ENCODE measurements at places on chromosomes 16 and 17.
A peak's percentile ranks its signal among the peaks of the same experiment; 100 is the strongest.

GRCh38 chr16:19760356-19761060 is 42.4 kb downstream of the IQCK start:
- no peak for DNase-seq

GRCh38 chr17:19538095-19539039 is 4.7 kb downstream of the SLC47A1 start:
- peak; percentile 42 for DNase-seq

GRCh38 chr17:19537111-19537510 is 3.5 kb downstream of the SLC47A1 start:
- DNase-seq: no peak

DNA sequence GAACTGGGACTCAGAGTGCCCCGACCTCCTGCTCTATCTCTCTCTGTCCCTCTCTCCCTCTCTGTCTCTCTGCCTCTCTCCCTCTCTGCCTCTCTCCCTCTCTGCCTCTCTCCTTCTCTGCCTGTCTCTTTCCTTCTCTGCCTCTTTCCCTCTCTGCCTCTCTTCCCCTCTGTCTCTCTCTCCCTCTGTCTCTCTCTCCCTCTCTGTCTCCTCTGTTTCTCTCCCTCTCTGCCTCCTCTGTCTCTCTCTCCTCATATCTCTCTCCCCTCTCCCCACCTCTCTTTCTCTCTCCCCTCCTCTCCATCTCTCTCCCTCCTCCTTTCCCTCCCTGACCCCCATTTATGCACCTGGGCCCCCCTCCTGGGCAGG is 32.7 kb downstream of the TNFRSF13B start:
- no peak for DNase-seq

DNA sequence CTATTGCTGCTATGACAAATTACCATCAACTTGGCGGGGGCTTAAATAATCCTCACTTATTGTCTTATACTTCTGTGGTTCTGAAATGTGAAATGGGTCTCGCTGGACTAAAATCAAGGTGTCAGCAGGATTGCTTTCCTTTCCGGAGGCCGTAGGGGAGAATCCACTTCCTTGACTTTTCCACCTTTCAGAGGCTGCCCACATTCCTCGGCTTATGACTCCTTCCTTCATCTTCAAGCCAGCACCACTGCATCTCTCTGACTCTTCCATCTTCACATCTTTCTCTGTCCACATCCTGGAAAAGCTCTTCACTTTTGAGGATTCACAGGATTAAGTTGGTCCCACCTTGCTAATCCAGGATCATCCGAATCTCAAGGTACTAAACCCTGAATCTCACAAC is 217.8 kb downstream of the GRIN2A start:
- DNase-seq: no peak
